ENCODE measurements at places on chromosomes 3 and 15. TPM values are rescaled to one million over a fixed set of nuclear protein-coding genes. Genes with fewer than 3 reads are reported as not detected.

GRCh38 chr3:132090921-132091320 lies 56.1 kb upstream of the CPNE4 start:
- DNase-seq, result no peak

- DNase-seq, result peak; percentile 54
Observed at GRCh38 chr3:5122741-5123706, 932 bp downstream of the ARL8B start.

Gene EBLN2
- 3.3 TPM for polyA plus RNA-seq

DNA sequence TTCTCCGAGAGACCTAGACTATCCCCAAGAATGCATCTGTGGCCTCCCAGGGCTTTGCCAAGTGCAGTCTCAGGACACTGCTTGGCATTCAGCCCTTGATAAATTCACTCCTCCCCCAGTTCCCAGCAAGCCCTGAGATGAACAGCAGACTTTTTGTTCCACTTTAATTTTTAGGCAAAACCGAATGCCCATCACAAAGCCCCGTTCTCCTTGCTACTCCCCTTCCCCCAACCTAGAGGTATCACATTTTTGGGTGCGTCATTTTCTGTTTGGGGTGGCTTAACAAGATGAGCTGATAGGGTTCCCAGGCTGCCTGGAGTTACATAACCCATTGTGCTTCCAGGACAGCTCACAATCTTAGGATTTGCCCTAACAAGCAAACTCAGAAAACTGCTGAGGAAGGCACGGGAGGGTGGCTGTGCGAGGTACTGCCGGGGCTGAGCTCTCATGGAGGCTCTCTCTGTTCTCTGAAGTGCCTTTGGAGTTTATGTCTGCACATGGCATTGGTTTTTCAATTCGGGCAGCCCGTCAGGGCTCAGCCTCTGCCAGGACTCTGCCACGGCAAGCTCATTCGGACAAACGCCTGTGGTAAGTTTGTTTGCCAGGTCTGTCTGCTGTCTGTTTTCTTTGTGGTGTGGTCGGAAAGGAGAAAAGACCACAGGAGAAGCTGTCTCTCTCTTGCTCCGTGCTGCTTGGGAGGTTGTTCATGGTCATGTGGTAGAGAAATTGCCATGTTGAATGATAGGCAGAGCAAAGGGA lies at the start of gene TRAK1:
TRAK1 (plus strand) TSS at position 385 of the 759 bp plus-strand sequence; CDS start at position 498, 113 bp downstream.
- no peak for DNase-seq

DNA sequence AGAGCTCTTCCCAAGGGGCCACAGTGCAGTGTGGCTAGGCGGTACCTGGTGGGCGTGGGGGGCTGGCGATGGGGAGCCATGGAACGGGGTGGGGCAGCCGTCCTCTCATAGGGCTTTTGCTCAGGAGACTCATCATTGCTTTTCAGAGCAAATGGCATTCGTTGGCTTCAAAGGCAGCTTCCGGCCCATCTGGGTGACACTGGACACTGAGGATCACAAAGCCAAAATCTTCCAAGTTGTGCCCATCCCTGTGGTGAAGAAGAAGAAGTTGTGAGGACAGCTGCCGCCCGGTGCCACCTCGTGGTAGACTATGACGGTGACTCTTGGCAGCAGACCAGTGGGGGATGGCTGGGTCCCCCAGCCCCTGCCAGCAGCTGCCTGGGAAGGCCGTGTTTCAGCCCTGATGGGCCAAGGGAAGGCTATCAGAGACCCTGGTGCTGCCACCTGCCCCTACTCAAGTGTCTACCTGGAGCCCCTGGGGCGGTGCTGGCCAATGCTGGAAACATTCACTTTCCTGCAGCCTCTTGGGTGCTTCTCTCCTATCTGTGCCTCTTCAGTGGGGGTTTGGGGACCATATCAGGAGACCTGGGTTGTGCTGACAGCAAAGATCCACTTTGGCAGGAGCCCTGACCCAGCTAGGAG lies 40.8 kb downstream of the MESD start:
- no peak for DNase-seq

GRCh38 chr3:79081335-79081734 lies 686.5 kb downstream of the ROBO1 start:
- peak; percentile 35 for DNase-seq

DNA sequence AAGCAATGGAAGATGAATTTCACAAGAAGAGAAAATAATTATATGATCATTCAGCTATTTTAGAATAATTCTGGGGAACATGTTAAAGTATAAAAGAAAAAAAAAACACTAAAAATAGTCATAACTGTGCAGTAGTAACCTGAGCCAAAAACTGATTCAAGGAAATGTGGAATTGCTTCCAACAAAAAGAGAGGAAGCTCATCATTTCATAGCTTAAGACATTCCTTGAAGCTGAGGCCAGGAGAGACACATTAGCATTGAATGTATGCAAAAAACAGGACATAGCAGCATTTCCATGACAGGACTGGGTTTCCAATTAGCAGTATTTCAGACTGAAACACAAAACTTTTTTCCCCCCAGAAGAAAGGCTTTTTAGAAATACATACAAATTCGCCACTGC lies 27.7 kb upstream of the LRRN1 start:
- no peak for DNase-seq

DNA sequence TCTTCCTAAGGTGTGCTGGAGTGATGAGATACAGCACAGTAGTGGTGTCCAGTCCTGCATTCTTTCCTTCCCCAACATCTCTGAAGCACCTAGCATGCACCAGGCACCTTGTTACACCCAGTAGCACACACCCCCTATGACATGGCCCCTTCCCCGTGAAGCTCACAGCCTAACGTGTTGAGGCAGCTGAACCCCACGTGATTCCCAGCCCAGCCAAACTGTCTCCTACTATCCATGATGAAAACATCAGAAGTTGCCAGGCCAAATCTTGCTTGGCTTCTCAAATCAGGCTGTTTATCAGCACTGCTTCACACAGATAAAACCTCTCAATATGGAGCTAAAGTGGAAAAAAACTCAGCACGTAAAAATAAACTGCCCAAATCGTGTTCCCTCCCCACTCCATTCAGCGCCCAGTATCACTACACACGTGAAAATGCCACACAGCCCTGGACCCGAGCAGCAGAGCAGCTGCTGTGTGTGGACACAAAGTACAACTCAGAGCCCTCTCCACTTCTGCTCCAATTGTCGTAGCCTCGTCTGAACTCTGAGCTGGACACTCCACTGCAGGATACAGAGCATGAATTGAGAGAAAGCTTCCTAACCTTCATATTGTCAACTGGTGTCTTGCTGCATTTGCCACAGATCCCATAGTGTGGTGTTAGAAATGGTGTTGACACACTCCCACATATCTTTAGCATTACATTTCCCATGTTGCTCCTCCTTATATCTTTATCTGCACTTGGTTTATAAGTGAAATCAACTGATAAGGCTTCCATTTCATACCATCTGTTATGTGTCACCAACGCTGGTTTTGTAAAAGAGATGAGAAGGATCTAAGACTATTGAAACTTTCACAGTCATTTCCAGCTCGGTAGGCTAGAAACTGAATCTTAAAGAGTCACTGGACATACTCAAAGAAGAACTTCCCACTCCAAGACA lies 279.8 kb downstream of the RORA start:
- DNase-seq, result no peak

DNA sequence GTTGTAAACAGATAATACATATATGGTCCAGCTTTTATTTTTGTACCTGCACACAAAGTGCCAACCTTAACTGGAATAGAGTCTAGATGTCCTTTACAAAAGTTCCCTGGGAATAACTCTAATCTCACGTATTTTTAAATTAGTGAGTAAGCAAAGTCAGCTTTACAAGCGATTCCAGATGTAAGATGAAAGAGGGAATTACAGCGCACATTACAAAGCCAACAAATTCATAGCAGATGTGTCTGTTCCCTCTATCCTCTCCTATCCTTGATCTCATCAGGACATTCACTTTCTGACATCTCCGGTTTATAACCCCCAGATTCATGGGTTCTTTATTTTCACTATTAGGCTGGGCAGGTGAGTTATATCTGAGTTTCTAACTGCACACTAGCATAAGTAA lies 406.8 kb upstream of the ZNF385D start:
- no peak for DNase-seq

GRCh38 chr3:124584552-124585391 lies 145.5 kb upstream of the UMPS start:
- DNase-seq, result peak; percentile 73

Gene PRR20G
- polyA plus RNA-seq, result not detected

Gene CAMKV
- polyA plus RNA-seq, result 0.13 TPM

Measured in HepG2 (cell line).